ENCODE measurements at places on chromosomes 4 and X. TPM values are rescaled to one million over a fixed set of nuclear protein-coding genes. Genes with fewer than 3 reads are reported as not detected.

The RPGR gene
- 70.7 TPM for total RNA-seq

The CD40LG gene
- not detected for total RNA-seq

The NAP1L5 gene
- total RNA-seq = 7.8 TPM

The CENPVL2 gene
- not detected for total RNA-seq

The CCNB3 gene
- total RNA-seq = 4.7 TPM

The CCSER1 gene
- total RNA-seq = 2.2 TPM

Measured in thoracic aorta endothelial cell (primary cell).